ENCODE measurements at places on chromosomes 12 and 14.

GRCh38 chr14:63470962-63471793 lies 72.0 kb downstream of the PPP2R5E start:
- DNase-seq = no peak

DNA sequence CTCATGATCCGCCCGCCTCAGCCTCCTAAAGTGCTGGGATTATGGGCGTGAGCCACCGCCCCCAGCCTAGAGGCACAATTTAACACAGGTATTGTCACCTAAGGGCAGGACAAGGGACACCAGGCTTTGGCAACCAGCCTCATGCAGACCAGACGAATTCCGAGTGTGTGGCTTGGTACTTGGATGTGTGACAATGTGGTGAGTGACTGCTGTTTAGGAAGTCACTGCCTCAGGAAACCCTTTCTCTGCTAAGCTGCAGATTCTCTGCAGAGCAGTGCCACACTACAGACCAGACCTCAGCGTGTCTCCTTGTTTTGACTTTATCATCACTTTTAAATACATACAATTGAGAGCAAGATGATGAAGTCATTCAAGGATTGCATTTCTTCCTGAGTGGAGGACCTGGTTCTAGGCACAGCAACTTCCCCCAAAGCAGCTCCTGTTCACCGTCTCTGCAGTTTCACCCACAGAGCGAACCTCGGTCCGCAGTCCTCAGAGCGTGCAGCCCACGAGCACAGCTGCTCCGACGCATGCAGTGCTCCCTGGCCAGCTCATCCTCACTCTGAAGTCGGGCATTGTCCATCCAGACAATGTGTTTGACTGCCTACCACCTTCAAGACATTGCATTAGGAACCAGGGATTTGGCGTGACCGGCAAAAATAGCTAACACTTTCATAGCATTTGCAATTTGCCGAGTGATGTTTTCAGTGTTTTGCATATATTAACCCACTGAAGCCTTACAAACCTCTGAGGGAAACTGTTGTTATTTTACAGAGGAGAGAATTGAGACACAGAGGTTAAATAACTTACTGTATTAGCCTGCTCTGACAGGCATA lies 235.2 kb downstream of the CHST11 start:
- no peak for DNase-seq

DNA sequence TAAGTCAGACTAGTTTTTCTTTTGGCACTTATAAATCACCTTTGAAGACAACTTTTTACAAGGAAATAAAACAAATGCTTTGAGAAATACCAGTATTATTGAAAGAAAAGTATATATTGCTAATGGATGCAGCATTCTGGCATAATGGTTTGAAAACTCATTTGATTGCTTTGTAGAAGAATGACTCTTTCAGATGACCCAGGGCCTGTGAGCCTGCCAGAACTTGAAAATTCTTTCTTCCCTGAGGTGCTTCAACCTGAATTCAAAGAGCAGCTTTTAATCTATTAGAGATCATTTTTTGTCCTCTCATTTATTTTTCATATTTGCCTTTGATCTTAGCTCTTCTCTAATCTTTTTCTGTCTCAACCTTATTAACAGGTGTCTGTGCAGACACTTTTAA lies 87.4 kb downstream of the LRRK2 start:
- DNase-seq = no peak

GRCh38 chr14:67908052-67908754 lies 88.6 kb downstream of the RAD51B start:
- DNase-seq = no peak

DNA sequence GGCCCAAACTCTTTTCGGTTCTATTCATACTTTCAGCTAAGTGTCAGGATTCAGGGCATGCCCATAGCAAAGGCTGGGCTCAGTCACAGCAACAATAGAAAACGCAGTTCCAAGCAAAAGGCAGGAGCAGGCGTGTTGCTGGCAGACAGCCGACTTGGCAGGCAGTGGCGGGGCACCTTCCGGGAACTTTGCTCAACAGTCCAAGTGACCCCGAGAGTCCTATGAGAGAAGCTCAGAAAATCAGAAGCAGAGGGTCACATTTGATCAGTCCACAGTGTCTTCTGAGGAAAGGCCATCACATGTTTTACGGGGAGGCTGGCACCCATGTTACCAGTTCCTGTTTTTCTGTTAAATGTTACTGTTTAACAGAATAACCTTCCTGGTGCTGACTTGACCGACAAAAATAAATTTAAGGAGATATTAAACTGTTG lies 115.0 kb downstream of the DACT1 start:
- DNase-seq = no peak

- DNase-seq = no peak
Observed at GRCh38 chr12:65335021-65335714, 56.7 kb downstream of the MSRB3 start.

DNA sequence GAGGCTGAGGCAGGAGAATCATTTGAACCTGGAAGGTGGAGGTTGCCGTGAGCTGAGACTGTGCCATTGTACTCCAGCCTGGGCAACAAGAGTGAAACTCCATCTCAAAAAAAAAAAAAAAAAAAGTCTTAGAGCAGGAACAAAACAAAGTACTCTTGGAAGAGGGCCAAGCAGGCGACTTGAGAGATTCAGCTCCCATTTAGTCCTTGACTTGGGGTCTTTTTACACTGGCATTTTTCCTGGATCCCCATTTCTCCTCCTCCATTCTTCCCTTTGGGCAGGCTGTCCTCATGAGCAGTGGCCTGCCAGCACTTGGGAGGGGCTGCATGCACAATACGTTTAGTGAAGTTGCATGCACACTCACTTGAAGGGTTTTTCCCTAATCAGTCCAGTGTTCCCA lies 72.9 kb downstream of the C14orf132 start:
- peak; percentile 29 for DNase-seq

DNA sequence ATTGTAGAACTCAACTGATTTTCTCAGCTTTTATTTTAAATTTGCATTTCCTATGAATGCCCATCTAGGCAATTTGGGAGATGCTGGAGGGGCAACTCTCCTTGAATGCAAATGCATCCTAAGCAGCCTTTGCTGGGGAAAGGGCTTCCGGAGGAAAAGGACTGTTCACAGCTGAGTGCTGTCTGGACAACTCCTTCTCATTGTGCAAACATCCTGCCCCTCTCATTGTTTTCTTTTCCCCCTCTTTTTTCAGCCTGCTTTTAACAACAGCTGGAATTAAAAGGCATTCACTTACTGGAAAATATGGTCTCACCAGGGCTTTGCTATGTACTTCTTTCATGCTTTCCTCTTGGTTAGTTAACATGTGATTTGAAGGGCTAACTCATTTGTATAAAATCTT lies 397.8 kb downstream of the FUT8 start:
- no peak for DNase-seq

DNA sequence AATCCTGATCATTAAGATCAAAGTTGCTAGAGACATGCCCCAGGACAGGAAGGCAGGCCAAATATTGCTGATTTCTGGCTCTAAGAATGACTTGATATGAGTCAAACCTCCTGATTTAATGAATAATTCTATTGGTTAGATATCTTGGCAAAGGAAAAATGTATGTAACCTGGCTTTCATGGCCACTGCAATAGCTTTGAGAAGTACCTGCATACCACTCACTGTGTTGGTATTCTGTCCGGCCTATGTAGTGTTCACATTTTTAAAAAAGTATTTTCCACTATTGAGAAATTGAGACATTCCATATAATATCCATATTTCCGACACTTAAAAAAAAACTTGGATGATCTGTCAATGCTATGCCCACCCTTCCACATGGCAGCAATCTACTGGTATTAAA lies 283.1 kb upstream of the SOX5 start:
- DNase-seq = no peak

- DNase-seq = no peak
Observed at GRCh38 chr12:110024051-110024450, 24.3 kb downstream of the C12orf76 start.

DNA sequence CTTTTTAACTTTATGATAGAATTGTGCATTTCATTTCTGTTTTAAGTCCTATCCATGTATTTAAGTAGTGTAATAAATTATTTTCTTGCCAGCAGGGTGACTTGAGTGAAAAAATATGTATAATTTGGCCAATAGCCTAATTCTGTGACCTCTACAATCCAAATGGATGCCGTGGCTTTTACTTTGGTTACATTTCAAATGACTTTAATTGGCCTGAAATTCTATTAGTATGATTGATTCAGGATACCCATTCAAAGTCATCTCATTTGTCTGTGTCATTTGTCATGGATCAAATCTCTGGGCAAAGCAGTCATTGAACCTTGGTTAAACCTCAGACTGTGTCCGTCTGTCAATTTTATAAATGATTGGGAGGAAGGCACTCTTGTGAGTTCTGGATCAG lies 29.6 kb downstream of the CRADD start:
- DNase-seq = no peak

DNA sequence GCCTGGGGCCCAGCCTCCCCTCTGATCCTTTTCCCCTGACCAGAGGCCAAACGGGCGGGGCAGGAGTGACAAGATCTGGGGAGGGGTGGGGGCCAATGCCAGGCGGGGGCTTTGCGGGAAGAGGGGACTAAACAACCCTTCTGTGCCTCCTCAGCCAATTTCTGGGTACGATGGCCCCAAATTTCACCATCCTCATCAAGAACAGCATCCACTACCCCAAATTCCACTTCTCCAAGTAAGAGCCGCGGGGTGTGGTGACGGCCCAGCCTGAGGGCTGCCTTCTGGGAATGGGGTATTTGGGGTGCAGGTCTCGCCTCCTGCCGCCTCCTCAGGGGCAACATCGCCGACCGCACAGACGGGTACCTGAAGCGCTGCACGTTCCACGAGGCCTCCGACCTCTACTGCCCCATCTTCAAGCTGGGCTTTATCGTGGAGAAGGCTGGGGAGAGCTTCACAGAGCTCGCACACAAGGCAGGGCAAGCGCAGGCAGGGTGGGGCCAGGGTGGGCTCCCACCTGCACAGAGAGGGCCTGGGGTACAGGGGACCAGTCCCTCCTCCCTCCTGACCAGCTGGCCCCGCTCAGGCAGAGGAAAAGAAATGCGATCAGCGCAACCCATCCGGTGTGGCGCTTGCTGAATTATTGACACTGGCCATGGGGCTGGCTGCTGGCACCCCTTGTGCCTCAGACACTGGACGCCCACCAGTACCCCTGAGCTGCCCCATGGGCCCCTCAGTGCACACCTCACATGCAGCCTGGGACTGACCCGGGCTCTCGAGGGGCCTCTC lies 1.7 kb downstream of the P2RX2 start:
- no peak for DNase-seq

DNA sequence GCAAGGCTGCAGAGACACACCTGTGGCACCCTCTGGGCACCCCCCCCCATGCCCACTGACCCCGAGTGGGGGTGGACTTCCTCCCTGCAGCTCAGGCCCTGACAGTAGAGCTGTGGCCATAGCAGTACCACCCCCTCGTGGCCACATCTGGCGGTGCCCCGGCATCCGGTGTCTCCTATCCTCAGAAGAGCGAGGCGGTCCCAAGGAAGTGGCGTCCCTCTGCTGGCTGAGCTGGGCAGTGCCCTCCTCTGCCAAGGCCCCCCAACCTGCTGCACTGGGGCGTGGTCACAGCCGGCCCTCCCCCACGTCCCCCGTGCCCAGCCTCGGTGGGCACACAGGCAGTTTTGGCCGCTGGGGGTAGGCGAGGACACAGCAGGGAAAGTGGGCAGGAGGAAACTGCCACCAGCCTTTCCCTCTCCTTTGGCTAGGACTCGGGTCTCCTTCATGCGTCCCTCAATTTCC lies 6.0 kb upstream of the SLC6A12 start:
- DNase-seq = no peak

- peak; percentile 91 for DNase-seq
Observed at GRCh38 chr14:69711065-69711464, 55.9 kb upstream of the SRSF5 start.

DNA sequence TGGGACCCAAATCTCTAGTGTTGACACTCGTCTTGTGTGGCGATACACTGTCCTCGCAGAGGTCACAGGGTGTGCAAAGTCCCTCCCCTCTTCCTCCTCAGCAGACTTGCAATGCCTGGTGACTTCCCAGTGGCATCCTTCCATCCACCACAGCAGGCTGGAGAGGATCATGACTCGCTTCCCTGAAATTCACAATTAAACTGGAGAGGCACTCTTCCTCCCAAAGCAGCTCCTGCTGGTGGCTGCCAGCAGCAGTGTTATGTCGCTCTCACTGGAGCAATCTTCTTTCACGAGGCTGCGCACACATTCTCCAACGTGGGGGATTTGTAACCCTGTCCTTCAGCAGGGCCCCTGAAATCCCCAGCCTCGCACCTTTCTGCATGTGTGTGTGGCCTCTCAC lies 145.2 kb upstream of the TMCC3 start:
- DNase-seq = no peak

DNA sequence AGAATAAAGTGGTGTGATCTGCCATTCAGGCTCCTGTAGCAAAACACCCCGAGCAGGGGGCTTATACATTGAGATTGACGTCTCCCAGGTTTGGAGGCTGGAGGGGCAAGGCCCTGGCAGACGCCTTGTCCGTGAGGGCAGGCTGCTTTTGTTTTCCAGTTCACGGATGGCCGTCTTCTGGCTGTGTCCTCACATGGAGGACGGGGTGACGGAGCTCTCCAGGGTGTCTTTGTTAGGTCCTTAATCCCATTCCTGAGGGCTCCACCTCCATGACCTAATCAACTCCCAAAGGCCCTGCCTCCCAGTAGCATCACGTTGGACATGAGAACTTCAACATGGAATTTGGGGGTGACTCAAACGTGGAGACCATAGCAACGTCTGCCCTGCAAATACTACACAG lies 147.7 kb downstream of the KIF26A start:
- no peak for DNase-seq

DNA sequence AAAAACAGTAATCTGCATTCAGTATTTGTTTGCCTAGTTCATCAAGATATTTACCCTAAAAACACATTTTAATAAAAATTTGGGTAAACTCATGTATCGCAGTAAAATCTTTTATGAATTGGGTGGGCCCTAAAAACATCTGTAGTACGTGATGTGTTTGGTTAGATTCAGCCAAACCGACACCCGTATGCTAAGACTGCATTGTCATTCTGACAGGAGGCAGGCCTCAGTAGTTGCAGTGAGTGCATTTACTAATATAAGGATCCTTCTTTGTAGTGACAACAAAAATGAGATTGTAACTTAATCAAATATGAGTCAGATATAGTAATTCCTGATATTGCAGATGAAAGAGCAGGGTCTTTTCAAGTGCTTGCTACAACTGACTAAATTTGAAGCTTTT lies 191.8 kb downstream of the SLC16A7 start:
- no peak for DNase-seq

DNA sequence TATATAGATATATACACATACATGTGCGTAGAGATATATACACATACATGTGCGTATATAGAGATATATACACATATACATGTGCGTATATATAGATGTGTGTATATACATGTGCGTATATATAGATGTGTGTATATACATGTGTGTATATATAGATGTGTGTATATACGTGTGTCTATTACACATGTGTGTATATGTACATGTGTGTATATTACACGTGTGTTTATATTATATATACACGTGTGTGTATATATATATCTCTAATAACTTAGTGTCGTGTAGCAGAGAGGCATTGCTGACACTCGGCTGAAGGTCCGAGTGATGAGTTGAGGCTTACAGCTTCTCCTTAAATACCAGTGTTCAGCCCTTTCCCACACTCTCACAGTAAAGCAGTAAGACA lies 133.7 kb downstream of the GLT1D1 start:
- DNase-seq = no peak

GRCh38 chr12:57518920-57519795 lies 1.2 kb downstream of the DDIT3 start:
- no peak for DNase-seq

All from DMS79 (cell line).